ENCODE measurements at places on chromosomes 2 and 18.

DNA sequence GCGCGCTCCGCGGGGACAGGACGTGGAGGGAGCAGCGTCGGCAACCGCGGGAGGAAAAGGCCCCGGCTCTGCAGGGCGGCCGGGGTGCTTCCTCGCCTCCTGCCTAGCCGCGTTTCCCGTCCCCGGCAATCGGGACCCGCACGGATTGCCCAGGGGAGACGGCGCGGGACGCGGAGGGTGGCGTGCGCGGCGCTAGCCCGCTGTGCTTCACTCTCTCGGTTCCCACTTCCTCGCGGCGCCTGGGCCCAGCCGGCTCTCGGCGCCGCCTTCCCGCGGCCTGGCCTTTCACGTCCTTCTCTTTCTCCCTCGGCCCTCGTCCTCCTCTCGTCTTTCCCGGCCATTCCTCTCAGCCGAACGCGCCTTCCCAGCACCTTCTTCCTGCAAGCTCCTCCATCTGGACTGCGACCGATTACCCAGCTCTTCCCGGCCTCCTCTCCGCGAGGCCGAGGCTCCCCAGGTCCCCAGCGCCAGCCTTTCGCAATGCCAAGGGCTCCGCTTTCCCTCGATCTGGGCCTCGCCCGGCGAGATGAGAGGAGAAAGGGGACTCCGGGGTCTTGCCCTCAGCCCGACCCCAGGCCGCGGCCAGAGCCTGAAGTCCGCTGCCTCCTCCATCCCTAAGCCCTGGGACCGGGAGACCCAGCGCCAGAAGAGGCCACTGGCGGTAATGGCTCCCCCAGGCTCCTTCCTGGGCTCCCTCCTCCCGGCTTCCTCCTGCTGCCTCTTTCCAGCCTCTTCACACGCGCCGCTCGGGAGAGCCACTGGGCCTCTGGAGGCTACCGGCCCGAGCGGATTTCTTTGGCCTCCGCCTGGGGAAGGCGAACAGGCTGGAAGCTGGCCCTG, 34.3 kb upstream of the ATP6V1B1 start:
- no peak for DNase-seq

DNA sequence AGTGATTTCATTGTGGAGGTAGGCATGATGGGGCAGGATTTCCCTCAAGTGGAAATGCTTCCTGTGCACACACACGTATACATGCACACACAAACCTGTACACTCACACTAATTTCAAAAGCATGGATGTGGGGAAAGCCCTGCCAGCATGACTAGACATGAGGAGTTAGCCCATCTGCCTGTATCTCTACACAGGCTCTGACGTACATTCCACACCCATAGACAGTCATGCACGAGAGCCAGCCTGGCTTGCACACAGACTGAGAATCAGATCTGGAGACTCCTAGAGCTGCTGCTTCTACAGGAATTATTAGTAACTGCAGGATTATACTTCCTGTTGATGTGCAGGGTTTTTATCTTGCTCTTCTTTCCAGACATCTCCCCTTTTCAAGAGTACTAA, 27.3 kb upstream of the NFU1 start:
- no peak for DNase-seq

DNA sequence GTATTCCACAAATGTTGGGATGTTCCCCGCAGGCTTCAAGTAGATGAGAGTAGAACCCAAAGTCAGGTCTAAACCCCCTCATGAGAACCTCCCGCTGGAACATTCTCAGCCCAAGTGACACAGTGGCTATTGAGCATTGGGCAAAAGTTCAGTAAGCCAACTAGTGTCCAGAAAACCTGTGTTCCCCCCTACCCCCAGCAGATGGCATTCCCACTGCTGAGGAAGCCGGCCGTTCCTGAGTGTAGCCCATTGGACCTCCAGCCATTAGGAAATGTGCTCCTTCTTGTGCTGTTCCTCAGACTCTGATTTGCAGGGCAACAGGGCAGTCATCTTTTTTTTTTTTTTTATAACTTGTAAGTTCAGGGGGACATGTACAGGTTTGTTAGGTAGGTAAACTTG, 152.1 kb downstream of the NCK2 start:
- no peak for DNase-seq

DNA sequence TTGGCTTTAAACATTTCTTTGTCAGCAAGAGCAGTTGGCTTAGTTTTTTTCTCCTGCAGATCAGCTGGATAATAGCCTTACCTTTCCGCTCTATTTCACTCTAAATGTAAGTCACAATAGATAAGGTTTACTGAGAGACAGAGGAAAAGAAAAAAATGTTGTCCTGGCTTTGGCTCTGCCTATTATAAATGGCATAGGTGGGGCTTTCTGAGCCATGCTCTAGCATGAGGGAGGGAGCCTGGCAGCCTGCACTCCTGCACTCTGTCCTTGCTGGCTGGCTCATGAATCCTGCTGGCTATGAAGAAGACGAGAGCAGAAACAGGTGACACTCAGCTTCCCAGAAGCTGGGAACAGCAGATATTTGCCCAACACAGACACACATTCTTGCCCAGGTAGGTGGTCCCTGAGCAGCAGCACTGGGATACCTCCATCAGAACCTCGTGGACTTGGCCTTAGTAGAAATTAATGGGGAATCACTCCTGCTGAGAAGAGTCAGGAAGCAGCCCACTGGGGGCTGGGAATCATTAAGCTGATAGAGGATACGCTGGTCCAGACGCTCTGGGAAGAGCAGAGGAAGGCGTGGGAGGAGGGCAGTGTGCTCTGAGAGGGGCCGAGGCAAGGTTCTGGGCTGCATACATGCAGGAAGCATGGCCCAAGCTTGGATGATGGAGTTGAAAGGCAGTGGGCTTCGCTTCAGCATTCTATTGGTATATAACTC, 514.4 kb upstream of the HS6ST1 start:
- DNase-seq: no peak

- no peak for DNase-seq
Measured at GRCh38 chr2:237278568-237278967, 135.4 kb downstream of the COL6A3 start.

- DNase-seq: no peak
Measured at GRCh38 chr2:223465793-223466192, 136.4 kb downstream of the SCG2 start.

GRCh38 chr2:160006475-160006874, 55.9 kb downstream of the PLA2R1 start:
- no peak for DNase-seq

DNA sequence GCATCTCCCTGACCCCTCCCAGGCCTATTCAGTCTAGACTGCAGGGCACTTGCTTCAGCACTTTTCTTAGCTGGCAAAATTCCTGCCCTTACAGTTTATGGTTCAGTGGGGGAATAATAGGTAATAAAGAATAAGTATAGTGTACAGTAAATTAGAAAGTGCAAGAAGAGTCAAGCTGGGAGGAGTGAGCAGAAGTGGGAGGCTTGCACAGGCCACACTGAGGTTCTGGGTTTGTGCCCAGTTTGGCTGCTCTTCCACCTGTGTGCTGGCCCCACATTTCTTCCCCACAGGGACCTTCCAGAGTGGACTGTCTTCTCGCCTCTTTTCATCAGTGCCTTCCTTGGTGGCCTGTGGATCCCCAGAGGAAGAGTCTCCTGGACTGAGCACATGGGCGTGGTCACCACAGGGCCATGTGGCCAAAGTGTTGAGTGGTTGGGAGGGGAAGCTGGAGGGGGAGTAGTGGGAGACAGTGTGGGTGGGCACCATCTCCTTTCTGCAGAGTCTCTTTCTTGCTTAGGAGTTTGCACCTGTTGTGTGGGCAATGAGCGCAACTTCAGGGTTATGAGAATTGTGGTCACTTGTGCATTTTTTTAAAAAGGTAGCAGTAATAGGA, 128.6 kb upstream of the ZSWIM2 start:
- DNase-seq: no peak

- DNase-seq: no peak
Measured at GRCh38 chr2:142531377-142531776, 346.1 kb upstream of the KYNU start.

DNA sequence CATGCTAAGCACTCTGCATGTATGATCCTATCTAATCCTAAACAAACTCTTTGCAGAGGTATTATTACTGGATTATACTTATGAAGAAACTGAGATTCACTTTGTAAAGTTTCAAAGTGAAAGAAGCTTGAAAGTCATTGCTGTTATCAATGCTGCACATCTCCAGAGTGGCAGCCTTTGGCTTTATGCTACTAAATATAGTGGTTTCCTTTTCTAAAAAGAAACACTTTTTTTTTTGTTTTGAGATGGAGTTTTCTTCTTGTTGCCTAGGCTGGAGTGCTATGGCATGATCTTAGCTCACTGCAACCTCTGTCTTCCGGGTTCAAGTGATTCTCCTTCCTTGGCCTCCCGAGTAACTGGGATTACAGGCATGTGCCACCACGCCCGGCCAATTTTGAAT, 114.9 kb upstream of the RAB27B start:
- no peak for DNase-seq

DNA sequence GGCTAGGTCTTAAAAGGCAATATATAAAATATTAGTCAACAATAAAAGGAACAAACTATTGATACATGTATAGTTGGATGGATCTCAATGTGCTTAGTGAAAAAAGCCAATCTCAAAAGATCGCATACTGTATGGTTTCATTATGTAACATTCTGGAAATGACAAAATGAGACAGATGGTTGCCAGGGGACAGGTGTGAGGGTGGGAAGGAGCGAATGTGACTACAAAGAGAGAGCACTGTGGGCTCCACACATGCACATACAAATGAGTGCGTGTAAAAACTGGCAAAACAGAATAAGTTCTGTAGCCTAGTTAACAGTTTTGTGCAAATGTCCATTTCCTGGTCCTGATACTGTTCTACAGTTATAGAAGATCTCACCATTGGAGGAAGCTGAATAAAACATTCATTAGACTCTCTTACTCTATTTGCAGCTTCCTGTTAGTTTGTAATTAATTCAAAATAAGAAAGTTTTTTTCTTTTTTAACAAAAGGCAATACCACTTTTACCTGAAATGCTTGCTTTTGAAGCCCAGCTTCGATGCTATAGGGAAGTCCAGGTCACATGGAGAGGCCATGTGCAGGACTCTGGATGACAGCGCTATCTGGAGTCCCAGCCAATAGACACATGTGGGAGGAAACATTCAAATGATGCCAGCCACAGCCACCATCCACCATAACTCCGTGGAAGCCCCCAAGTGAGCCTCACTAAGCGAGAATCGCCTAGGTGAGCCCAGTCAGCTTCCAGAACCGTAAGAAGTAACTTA, 21.0 kb upstream of the C2orf80 start:
- DNase-seq: no peak

GRCh38 chr2:215664847-215665525, 229.1 kb upstream of the FN1 start:
- DNase-seq: no peak

- no peak for DNase-seq
Measured at GRCh38 chr2:187509667-187510417, 44.4 kb downstream of the TFPI start.

DNA sequence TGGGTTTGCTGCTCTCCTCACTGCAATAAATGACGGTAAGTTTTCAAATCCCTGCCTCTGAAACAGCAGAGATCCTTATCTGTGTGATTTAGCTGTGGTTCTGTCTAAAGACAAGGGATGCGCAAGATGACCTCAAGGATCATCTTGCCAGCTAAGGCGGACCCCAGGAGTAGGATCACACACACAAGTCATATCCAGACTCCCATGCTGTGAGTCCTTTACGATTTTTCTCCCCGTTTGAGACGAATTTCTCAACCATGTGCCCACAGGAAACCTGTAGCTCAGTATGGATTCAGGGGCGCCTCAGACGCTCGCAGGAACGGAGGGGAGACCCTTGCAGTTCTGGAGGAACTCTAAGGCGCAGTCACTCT, 11.1 kb upstream of the DCTN1 start:
- no peak for DNase-seq

GRCh38 chr2:43941966-43942365, 53.8 kb downstream of the LRPPRC start:
- DNase-seq: no peak

- no peak for DNase-seq
Measured at GRCh38 chr2:105431367-105432043, 32.7 kb upstream of the FHL2 start.

- no peak for DNase-seq
Measured at GRCh38 chr2:119290859-119291587, 67.4 kb downstream of the STEAP3 start.

GRCh38 chr18:70373042-70373519, 84.2 kb downstream of the SOCS6 start:
- DNase-seq: no peak

DNA sequence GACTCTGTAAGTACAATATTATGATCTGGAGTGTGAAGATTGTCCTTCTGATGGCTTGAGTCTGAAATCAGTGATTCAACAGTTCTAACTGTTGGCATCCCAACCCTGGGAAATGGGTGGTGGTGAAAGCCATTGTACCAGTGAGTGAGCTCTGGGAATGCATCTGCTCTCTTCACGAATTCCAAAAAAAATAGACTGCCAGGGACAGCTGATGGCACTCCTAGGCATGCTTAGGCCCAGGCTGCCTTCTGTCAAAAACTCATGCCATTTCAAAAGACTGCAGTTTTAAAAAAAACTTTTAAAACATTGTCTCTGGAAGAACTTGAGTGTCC, 20.3 kb downstream of the OXER1 start:
- DNase-seq: no peak

DNA sequence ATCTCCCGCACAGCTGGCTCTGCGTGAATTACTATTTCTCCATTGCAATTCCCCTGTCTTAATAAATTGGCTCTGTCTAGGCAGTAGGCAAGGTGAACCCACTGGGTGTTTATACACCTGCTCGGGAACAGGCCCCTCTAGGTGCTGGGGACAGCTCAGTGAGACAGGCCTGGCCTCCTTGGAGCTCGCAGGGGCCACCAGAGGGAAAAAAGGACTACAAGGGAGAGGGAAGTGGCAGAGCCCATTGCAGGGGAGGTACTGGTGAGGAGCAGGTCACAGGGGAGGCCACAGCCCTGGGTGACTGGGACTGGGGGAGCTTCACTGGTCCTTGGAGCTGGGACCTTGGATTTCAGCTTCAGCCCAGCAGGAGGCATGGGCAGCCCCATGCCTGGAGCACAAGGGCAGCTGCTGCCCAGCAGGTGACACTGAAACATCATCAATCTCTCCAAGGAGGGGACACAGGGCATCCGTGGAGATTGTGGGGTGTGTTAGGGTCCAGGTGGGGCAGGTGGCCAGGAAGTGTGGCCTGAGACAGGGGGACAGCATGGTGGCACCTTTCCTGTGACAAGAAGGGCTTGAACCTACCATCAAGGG, 31.2 kb downstream of the NGEF start:
- DNase-seq: no peak

GRCh38 chr18:58862851-58863538, 1.7 kb upstream of the ZNF532 start:
- DNase-seq: no peak

GRCh38 chr2:222315443-222316121, 16.8 kb upstream of the PAX3 start:
- DNase-seq: no peak

GRCh38 chr2:26033270-26033817, 540 bp upstream of the RAB10 start:
- no peak for DNase-seq

- no peak for DNase-seq
Measured at GRCh38 chr2:163984986-163985385, 249.2 kb upstream of the FIGN start.

GRCh38 chr2:16010011-16010410, 69.7 kb downstream of the MYCN start:
- DNase-seq: no peak

- DNase-seq: no peak
Measured at GRCh38 chr2:189437926-189438325, 3.3 kb upstream of the WDR75 start.
